Gastroesophageal sphincter (tissue), 4 donors: ENCODE measurements at places on chromosomes 5 and 9. TPM values are rescaled to one million over a fixed set of nuclear protein-coding genes. Genes with fewer than 3 reads are reported as not detected.

DNA sequence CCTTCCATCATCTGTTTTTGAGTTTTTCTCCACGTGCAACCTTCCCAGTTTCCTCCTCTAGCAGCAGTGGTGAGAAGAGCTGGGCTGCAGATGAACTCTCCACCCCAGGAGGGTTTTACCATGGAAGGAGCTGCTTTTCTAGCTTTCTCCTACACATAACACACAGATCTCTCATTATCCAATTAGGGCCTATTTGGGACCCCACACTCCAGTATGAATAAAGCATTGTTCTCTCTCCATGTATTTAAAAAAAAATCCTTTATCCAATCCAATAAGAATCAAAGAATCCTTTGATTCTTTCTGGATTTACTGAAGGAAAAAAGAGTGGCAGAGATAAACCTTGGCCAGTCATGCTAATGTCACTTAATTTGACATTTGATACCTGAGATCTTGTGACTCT is 31.6 kb upstream of the NAA35 start:
- ATAC-seq, result no peak

Gene KDM4C
- total RNA-seq, result 36.9 TPM

Gene NOXA1
- 1.1 TPM for total RNA-seq

Gene INSL4
- not detected for total RNA-seq

GRCh38 chr9:79163544-79163943 is 408.2 kb upstream of the TLE4 start:
- ATAC-seq, result no peak

GRCh38 chr5:82403026-82403425 is 124.9 kb upstream of the RPS23 start:
- no peak for ATAC-seq

- ATAC-seq, result no peak
Observed at GRCh38 chr5:69078921-69079540, 14.8 kb upstream of the SLC30A5 start.

- no peak for ATAC-seq
Observed at GRCh38 chr5:143521141-143521540, 117.7 kb upstream of the NR3C1 start.
